ENCODE measurements at places on chromosomes 3 and 15.

DNA sequence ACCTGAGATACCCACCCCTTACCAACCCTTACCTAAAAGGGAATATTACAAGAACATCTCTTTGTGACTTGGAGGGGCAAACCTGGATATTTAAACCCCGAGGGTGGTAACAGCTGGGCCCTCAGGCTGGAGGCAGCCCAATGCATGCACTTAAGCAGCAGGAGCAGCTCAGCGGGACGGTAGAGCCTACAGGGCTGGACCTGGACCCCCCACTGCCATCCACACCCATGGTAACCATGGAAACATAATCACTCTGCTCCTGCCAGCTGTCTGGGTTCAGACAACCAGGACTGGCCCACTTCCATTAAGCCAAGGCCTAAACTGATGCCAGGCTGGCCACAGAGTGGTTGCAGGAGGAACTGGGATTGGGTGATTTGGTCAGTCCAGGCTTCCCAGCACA is 52.8 kb downstream of the ETFA start:
- no peak for DNase-seq

DNA sequence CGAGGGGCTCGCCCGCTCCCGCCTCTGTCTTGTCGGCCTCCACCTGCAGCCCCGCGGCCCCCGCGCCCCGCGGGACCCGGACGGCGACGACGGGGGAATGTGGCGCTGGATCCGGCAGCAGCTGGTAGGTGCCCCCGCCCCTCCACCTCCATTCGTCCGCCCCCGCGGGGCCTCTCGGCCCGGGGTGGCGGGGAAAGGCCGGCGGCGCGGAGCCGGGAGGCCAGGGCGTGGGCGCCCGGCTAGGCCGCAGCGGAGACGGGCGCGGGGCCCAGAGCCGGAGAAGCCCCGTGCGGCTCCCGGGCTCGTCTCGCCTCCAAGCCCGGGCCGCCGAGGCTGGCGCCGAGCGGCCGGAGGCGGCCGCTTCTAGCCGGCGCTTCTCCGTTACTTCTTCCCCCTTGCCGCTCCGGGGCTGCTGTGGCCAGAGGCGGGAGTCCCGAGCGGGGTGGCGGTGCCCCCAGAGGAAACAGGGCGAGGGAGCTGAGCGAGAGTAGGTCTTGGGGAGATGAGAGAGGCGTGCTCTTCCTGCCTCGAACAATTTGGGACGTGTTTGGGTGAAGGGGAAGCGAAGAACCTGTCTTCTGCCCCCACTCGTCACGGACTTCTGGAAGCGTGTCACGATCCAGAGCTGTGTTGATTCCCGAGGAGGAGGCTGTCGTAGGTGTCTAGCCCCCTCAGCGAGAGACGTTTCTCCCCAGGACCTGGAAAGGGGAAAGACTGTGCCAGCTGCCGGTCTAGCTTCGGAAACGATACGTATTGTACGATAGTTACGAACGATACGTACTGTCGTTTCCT is 555 bp downstream of the ATP11B start:
- peak; percentile 61 for DNase-seq

- DNase-seq, result no peak
These were observed 291.0 kb upstream of the SATB1 start for GRCh38 chr3:18716101-18716500.

GRCh38 chr3:117036259-117036799 is 326.8 kb downstream of the TUSC7 start:
- DNase-seq, result no peak

DNA sequence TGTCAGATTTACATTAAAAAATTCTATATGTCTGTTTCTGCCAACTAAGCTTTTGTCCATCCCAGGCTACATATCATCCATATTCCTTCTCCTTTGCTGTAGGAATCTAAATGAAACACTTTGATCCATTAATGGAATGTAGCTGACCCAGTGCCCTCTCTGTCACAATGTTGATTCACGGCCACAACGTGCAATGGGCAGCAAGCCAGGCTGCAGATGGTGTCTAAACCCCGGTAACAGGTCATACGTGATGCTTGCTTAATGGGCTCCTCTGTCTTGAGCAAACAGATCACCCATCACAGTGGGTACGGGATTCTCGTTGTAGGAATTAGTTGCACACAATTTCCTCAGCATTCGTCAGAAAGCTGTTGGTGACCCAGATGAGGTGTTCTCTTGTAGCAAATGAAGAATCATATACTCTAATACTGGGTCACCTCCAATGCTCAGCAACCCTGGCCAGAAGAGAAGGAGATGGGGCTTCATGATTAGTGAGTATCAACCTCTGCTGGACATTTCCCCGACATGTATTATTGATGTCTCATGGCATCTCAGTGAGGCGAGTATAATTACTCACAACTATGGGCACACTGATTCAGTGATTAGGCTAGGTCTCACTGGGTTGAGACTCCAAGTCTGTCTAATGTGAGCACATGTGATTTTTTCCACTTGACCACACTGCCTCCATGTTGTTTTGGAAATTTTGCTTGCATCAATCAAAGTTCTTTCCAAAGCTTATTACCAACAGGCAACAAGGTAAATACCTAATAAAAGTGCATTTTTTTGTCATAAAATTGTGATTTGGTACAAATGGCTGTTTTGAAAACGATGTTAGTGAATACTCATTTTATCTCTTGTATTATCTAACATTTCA is 12.9 kb upstream of the DCBLD2 start:
- DNase-seq, result no peak

DNA sequence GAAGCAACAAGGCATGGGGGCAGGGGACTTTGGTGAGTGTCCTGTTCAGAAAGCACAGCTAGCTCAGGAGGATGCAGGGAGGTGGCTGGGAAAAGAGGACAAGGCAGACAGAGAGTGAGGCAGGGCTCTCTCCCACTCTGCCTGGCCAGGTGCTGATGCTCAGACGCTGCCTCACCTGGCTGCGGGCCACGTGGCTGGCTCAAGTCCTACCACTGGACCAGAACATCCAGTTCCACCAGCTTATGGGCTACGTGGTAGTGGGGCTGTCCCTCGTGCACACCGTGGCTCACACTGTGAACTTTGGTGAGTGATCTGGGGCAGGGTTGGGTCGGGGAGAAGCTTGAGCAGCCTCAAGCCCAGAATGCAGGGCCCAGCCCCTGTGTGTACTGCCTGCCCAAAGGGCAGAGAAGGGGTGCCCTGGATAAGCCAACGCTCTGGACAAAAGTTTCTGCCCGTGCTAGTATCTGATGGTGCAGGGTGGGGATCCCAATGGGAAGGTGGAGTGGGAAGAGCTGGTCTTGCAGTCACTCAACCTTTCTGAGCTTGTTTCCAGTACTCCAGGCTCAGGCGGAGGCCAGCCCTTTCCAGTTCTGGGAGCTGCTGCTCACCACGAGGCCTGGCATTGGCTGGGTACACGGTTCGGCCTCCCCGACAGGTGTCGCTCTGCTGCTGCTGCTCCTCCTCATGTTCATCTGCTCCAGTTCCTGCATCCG is 20.9 kb downstream of the NOX5 start:
- DNase-seq, result no peak

DNA sequence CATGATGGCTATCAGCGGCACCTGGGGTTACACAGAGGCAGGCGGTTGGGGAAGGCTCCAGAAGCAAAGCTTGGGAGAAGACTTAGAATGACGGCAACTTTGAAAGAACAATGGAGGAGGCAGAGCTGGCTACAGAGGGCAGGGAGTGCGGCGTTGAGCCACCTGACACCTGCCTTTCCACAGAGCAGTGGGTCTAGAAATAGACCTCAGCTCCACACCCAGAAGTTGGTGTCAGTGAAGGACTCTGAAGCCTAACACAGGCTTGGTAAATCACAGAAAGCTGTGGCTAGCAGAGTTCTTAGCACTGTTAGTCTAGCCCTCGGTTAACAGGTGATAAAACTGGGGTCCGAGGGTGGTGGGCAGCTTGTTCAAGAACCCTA is 23.1 kb upstream of the EHD4 start:
- DNase-seq, result no peak
